NT2/D1 (cell line): ENCODE measurements at places on chromosomes 1 and 21.

DNA sequence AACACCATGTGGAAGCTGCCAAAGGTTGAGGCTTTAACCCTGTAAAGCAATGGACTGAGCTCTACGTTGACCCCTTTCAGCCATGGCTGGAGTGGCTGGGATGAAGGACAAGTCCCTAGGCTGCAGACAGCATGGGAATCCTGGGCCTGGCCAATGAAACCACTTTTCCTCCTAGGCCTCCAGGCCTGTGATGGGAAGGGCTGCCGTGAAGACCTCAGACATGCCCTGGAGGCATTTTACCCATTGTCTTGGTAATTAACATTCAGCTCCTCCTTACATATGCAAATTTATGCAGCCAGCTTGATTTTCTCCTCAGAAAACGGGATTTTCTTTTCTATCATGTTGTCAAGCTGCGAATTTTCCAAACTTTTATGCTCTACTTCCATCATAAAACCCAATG is 214.5 kb downstream of the RGS7 start:
- peak; percentile 72 for DNase-seq

GRCh38 chr1:110982320-110982719 is 18.6 kb upstream of the LRIF1 start:
- no peak for DNase-seq

GRCh38 chr1:234887016-234887900 is 241.4 kb downstream of the TOMM20 start:
- DNase-seq = no peak

DNA sequence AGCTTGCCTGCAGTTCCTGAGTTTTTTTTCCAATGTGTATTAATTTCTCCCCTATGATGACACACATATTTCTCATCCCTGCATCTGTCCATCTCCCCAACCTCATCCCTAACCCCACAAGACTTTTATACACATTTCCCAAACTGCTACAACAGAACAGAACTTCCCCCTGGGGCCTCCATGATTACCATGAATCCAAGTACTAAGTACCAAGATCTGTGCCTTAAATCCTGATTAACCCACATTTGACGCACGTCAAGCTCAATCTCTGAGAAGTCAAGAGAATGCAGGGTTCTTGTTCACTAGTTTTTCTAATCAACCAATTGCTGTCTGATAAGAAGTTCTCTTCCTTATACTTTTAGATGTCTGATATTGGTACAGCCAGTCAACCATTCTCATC is 9.7 kb downstream of the HMGN1 start:
- no peak for DNase-seq
